ENCODE measurements at places on chromosomes 6 and 20.

GRCh38 chr6:137625808-137626207, 131.6 kb upstream of the OLIG3 start:
- no peak for DNase-seq

GRCh38 chr20:38143646-38144554, 21.2 kb downstream of the TGM2 start:
- no peak for DNase-seq

- DNase-seq, result no peak
These were observed 133.1 kb upstream of the COL21A1 start for GRCh38 chr6:56380476-56380875.

DNA sequence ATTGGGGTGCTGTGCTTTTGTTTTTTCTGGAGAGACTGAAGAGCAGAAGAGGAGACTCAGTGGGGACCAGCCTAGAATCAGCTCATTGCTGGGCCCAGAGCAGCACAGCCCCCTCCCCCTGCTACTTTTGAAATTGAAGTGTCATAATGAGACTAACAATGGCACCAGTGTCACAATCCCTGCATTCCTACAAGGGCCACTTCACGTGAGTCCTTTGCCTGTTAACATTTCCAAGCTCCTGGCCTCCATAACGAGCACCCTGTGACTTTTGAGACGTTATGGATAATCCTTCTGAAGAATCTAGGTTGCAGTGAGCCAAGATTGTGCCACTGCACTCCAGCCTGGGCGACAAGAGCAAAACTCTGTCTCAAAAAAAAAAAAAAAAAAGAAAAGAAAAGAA, 41.7 kb downstream of the CNBD2 start:
- no peak for DNase-seq

DNA sequence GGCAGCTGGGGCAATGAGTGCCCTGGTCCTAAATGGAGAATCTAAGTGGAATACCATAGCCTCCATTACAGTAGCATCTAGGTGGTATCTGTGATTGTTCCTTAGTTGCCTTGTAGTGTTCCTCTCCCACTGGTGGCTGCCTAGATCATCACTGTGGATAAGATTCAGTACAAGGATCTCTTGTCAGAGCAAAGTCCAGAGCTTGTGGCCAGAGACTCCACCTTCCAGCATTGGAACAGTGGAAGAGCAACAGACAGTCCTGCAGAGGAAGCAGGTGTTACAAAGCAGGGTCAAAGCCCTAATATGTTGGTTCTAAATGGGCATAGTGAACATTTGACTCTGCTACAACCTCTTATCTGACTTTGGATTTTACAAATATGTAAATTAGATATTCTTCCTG, 194.1 kb upstream of the GRIK2 start:
- no peak for DNase-seq

DNA sequence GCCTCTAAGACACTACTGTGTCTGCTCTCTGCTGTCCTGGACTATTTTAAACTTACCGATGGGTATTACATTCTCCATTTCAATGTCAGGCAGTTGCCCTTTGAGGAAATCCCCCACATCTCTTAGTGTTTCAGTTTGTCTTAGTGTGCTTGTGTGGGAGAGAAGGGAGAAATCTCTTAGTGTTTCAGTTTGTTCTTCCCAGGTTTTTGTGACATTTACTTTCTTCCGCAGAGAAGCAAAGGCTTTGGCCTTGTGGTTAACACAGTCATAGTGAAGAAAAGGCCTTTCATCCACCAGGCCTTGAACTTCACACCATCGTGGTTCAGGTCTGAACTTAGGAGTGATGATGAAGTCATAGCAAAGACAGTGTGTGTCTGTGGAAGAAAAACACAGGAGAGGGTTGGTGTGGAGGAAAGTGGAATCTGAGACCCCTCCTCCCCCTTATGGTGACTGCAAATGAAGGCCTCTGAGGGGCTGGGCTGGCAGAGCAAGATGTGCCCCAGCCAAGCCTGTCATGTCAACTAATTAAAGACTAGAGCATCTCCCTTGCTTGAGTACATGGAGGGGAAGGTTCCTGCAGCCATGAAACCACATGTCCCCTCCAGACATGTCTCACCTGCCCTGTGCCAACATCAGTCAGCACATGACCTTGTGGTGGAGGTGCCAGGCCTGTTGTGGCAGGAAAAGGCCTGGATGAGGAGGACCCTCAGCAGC, 23.9 kb downstream of the RAET1L start:
- no peak for DNase-seq

GRCh38 chr6:32386040-32386439, 14.3 kb upstream of the TSBP1 start:
- no peak for DNase-seq

DNA sequence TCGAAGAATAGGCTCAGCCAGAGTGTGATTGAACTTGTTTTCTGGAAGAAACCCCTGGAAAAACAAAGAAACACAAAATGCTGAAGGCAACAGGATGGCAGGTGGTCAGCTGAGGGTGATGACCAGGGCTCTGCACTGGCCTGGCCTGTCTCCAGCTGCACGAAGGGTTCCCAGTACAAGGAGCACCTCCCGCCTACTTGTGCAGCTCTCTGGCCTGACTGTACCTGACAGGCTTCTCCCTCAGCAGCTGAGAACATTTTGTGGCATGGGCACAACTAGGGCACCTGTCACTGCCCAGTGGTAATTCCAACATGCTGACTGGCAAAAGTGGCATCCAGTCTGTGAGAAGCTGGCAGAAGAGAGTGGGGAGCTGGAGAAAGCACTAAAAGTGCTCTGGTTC, 38.8 kb upstream of the EMILIN3 start:
- no peak for DNase-seq

GRCh38 chr6:101402622-101403031, 9.1 kb downstream of the GRIK2 start:
- DNase-seq, result peak; percentile 73

- DNase-seq, result no peak
These were observed 6.0 kb upstream of the HMGN3 start for GRCh38 chr6:79240509-79240908.

- no peak for DNase-seq
These were observed 76.2 kb upstream of the OLIG3 start for GRCh38 chr6:137570393-137570792.

DNA sequence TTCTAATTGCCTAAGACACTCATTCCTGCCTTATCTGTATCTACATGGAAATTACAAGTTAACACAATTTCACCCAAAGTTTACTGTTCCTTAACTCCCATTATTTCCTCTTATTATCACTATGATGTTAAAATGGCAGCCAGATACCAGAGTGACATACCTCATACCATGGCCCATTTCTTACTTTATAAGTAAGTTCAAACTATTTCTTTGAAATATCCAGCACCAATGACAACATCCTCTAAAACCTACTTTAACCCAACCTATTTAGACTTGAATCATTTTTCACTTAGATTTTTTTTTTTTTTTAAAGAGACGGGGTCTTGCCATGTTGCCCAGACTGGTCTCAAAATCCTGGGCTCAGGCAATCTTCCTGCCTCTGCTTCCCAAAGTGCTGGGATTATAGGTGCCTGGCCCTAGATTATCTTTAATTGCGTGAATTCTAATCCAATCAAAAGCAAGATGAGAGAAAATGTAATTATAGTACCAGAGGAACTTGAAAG, 10.0 kb downstream of the REV3L start:
- no peak for DNase-seq

DNA sequence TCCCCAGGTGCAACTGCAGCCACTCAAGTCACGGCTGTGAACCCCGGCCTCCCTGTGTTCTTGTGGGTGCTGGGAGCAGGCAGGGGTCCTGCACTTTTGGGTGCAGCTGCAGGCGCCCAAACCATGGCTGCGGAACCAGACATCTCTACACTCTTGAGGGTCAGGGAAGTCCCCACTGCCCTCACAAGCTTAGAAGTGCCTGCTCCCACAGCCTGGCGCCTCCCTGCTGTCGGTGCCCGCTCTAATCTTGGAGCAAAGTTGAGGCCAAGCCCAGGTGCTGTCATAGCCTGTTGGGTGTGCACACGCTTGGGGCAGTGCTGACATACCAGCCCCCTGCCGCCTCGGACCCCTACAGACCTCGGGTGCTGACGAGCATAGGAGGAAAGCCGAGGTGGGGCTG, 6.2 kb downstream of the DEFB132 start:
- no peak for DNase-seq

GRCh38 chr6:159934181-159934580, 34.7 kb upstream of the IGF2R start:
- DNase-seq, result no peak

DNA sequence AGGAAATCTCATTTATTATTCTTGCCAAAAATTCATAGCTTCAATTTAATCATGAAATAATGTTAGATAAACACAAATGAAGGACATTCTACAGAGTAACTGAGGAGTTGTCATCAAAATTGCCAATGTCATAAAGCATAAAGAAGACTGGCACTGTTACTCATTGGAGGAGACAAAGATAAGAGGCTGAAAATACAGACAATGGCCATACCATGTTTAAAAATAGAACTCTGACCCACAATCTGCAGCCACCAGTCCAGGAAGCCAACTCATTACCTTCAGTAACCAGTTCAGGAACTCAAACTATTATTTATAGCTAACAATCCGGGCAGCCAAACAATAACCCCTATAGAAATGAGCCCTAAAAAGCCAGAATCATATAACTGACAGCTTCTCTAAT, 795.6 kb downstream of the TENT5A start:
- DNase-seq, result no peak

DNA sequence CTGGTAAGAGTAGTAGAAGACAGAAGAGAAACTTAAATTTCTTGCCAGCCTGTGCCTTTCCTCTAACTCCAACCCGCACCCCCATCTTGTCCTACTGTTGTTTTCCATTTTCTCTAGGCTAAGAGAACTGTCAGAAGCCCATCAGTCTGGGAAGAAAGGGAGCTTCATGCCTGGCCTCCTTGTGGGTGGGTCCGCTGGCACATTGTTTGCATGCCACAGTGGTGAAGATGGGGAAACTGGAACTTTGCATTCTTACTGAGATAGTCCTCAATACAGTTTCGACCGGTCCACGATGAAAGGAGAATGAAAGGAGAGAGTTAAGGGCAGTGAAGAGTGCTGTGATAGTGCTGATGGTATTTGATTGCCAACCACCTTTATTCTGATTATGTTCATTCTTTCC, 103.1 kb downstream of the TCP11 start:
- DNase-seq, result no peak

- peak; percentile 21 for DNase-seq
These were observed 242.5 kb downstream of the PREX1 start for GRCh38 chr20:48585061-48585870.

DNA sequence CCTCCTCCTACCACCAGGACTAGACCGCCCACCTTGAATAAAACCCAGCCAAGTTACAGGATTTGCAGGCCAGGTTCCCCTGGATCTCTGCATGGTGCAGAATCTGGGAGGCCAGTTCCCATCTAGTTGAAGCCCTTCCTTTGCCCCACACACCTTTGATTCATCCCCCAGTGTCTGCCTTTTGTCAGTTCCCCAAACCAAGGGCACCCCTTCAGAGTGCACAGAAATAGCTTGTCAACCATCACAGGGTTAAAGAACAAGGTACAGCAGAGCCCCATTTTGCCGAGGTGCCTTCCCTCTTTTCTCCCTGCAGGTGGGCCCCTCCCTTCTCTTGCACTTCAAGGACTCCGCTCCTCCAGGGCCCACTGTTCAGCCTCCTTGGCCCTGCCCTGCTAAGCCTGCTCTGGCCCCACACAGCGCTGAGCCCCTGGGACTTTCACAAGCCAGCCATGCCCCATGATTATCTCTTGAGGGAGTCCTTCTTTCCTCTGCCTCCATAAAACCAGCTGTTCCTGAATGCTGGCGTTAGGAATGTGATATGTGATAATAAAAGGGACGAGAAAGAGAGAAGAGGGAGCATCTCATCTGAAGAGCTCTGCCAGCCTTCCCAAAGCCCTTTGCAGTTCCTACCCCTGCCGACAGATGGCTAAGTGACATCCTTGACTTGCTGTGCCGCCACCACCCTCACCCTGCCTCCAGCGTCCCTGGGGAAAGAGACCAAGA, 280.3 kb downstream of the CDC5L start:
- DNase-seq, result peak; percentile 44

GRCh38 chr20:46206992-46207549, 89.0 kb downstream of the CD40 start:
- no peak for DNase-seq

DNA sequence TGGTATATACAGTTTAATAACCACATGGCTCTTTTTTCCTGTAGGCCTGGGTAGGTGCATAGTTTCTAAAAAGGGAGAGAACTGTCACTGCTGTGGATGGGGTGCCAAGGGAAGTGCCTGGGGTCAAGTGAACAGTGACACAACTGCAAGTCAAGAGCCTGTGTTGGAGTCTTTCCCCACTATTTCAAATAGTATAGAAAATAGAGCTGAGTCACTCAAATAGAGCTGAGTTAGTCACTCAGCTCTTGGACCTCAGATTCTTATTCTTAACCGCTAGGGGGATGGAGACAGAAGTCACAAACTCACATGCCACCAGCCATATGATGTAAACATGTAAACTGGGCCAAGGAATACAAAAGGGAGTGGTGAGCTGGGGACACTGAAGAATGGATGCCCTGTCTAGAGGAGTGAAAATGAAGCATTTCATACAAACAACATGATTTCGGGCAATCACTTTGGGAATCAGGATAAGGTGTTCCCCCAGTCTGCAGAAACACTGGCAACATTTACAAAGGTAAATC, 2.1 kb downstream of the NQO2 start:
- no peak for DNase-seq

- no peak for DNase-seq
These were observed 46.3 kb downstream of the SOD2 start for GRCh38 chr6:159646733-159647132.

GRCh38 chr6:145247692-145248419, 487.5 kb downstream of the EPM2A start:
- no peak for DNase-seq

- no peak for DNase-seq
These were observed 8.5 kb upstream of the UBD start for GRCh38 chr6:29567991-29568390.

GRCh38 chr6:44731485-44732095, 344.1 kb downstream of the CDC5L start:
- DNase-seq, result no peak

- DNase-seq, result peak; percentile 33
These were observed 119.7 kb downstream of the RTN4IP1 start for GRCh38 chr6:106509420-106510089.

- no peak for DNase-seq
These were observed 34.3 kb downstream of the COL12A1 start for GRCh38 chr6:75171567-75171966.

- DNase-seq, result peak; percentile 13
These were observed 464.9 kb downstream of the PRKN start for GRCh38 chr6:162262466-162263196.

DNA sequence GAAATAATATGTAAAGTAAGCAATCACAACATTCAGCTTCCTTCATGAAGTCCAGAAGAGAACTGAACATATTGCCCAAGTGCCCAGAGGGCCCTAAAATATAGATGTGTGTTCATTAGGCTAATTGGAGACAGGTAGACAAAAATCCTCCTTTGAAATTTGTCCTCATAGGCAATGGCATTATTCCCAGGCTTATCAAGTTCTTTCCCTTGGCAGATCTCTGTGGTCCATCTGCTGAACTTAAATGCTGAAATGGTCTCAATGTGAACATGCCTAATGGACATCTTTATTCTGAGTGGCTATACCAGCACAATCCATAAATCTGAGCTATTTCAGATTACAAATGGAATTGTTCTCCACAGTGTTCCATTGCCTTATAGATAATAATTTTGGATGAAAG, 79.0 kb upstream of the BMP5 start:
- no peak for DNase-seq

- DNase-seq, result peak; percentile 49
These were observed 40.3 kb upstream of the OGFRL1 start for GRCh38 chr6:71248306-71248765.
